ENCODE measurements at places on chromosomes 1 and 21.

DNA sequence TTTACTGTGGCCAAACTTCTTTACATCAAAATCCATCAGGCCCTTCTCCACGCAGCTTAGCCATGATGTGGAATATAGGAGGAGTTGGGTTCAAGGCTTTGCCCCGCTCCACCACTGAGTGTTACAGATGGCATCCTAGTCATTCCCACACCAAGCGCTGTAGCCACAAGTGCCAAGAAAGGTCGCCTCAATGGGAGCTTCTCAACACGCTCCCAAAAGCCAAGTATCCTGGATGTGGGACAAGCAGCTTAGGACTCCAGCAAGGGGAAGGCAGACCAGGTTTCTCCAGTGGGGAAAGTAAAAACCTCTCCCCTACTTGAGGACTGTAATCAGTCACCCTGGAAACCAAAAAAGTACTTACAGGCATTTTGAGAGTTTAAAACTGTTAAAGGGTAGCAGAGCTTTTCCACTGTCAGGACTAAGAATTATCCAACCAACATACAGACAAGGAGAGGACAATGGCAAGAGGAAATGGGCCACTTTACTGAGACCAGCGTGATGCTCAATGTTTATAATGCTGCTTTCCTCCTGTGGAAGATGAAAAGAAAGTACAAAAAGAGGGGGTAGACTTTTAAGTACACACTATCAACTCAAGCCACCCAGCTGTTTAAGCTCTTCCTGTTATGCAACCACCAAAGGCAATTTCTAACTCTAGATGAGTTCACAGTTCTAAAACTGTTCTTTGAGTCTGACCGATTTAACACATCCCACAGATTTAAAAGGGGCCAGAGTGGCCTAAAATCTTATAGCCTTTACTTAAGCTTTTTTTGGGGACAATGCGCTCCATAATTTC is 120.7 kb upstream of the KRTAP19-8 start:
- no peak for DNase-seq

DNA sequence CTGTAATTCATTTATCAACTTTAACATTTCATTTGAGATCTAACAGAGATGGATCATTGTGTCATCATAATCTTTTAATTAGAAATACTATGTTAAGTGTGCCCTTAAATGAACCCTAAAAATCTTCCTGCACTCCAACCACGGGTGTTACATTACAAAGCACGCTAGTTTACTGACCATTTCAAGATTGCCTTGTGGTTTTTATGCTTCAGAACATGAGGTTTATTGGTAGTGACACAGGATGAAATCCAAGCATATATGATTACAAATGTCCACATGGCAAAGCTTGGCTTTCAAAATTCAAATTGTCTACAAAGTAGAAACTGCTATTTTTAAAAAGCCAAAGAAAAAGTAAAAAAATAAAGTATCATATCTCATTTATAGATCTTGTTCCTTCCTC is 190.4 kb upstream of the USP25 start:
- no peak for DNase-seq

DNA sequence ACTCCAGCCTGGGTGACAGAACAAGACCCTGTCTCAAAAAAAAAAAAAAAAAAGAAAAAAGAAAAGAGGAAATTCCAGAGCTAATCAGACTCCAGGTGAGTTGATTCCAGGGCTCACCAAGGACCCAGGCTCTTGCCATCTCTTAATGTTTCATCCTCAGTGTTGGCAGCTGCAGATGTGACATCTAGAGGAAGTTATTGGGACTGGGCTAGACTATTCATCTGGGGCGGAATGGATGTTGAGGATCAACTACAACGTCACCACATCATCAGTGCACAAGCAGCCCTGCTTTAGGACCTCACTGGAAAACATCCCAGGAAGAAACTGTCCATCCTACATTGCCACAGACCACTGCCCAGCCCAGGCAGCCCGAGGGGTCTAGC is 28.6 kb upstream of the PARP1 start:
- no peak for DNase-seq

- DNase-seq = peak; percentile 62
Observed at GRCh38 chr21:31580866-31581276, 78.6 kb upstream of the SOD1 start.

DNA sequence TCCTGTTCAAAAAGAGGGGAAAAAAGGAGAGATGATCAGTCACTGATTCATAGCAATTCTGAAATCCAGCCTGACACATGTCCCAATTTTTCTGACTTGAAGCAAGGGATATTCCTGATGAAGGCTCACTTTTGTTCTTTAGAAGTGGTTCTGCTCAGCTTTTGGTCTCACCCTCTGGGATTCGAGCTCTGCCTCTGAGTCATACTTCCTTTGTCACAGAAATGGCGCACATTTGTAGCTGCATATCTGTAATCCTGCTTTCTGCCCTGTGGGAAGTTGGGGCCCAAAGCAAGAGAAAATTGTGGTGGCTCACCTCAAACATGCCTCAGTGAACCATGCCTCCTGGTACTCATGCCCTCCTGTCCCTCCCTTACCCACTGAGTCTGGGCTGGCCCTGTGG is 22.3 kb upstream of the FAM78B start:
- DNase-seq = no peak

DNA sequence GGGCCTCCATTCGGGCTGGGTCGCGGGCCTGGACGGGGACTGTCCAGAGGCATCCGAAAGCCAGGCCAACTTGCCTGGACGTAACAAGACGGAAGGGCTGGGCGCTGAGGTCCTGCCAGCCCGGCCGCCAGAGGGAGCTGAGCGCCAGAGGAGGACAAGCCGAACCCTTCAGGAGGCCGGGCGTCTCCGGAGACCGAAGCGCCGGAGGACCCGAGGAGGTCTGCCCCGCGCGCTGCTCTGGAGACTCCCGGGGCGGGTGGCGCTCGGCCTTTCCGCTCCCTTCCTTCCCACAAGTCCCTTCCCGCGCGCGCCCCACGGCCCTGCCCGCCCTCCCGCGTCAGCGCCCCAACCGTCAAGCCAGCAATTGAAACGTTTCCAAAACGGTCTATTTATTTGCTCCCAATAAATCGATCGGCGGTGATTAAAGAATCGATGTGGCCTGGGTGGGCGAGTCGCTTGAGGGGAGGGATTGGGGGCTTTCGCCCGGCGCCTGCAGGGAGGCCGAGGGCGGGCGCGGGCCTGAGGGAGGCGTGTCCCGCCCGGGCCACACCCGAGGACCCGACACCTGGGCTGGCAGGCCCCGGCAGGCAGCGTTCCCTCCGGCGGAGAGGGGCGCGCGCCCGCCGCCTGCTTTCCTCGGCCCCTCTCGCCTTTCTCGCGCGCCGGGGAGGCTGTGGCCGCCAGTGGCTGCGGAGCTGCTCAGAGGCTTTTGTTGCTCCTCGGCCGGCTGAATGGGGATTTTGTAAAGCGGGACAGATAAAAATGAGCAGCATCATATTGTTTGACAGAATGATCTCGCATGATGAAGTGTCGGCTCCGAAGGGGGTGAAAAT is 5.2 kb upstream of the FOXD3 start:
- DNase-seq = peak; percentile 86

- DNase-seq = peak; percentile 68
Observed at GRCh38 chr1:201167041-201167991, 13.0 kb upstream of the TMEM9 start.

GRCh38 chr1:105793536-105794146 is 1262.8 kb upstream of the PRMT6 start:
- peak; percentile 60 for DNase-seq

DNA sequence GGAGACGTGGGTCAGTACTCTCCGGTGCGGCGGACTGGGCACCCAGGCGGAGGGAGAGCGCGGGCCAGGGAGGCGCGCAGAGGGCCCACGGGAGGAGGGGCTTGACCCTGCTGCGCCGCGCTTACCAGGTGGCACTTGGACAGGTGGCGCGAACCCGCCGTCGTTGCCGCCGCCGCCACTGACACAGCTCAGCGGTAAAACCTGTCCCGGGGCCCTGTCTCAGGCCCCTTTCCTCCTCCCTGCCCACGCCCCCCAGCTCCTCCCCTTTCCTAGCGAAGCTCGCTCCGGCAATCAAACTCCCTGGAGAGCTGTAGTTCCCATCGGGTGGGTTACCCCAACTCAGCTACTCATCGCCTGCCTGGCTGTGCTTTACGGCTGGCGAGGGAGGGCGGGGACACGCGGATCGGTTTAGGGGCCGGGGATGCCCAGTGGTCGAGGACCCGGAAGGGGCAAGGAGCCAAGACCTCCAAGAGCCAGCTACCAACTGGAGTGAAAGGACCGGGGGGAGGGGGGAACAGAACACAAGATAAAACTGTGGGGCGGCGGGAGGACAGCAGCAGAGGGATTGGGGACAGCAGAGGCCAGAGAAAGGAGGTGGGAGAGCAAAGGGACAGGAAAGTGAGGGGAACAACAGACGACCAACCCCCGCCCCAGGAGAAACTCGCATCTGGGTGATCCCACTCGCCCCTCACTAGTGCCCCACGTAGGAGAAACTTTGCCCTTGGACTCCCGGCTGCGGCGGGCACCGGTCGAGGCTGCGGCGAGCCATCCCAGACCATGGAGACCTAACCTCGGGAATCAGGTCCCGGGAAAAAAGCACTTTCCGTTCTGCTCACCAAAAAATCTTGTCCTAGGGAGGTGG is 2.9 kb downstream of the GFI1 start:
- DNase-seq = peak; percentile 31

GRCh38 chr1:147579934-147580537 is 38.7 kb downstream of the BCL9 start:
- DNase-seq = no peak

All from COR-L47 (cell line).